DND-41 (cell line): ENCODE measurements at places on chromosomes 1 and 21.

DNA sequence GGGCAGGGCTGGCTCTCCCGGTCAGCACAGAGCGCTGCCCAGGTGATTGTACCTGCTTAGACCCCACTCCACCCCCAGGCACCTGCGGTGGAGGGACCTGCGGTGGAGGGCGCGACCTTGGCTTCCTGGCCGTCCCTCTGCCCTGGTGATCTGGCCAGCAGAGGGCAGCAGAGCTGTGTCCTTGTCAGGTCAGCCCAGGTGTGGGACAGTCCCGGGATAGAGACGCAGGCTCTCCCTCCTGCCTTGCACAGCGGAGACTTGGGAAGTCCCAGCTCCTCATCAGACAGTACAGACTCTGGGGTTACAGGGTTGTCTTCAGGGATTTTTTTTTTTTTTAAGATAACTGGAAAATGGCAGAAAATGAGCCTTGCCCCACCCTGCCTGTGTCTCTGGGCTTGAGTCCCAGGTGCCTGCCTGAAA lies 10.0 kb downstream of the SLX9 start:
- DNase-seq = peak; percentile 71

GRCh38 chr1:150256198-150256553 lies 1.4 kb upstream of the CA14 start:
- no peak for DNase-seq

DNA sequence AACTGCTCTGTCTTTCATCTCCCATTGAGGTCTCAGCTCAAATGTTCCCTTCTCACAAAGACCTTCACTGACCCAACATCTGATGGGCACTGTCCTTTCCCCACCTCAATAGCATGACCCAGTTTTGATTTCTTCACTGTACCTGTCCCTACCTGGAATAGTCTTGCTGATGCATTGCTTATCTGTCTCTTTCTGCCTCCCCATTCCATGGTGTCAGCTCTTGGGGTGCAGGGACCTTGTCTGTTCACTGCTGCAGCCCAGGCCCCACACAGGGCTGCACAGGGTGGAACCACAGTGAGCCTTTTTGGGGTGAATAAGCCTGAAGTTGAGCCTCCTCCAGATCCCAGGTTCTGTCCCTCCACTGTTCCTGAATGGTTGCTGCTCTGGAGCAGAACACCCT lies 414.9 kb downstream of the PTPRU start:
- DNase-seq = no peak

DNA sequence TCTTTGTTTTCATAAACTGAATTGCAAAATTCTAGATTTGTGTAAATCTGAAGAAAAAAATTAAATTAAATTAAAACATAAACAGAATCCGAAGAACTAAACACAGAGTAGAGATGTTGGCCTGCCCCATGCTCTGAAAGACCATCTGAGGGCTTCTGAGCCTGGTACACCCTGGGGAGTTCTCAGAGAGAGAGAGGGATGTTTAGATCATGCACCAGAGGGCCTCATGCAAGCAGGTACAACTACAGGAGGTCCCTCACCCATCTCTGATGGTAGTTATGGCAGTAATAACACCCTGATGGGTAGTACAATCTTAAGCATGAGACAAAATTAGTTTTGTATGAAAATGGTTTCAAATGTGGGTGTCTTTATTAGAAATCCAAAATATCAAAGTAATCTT lies 127.7 kb downstream of the TGFB2 start:
- no peak for DNase-seq

DNA sequence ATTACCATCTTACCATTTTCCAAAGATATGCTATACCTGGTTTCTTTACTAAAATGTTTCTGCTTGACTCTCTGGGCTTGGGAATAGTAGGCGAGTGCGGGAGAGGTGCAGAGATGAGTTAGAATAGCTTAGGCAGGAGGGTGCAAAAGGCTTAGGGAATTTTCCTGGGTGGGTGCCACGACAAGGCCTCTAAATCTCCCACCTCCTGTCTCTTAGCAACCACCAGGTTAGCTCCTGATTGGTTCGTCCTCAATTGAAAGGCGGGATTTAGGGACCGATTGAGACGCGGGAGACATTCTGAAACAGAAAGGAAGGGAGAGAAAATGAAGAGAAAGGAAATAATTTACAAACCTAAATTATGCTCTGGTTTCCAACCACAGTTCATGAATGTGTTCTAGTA lies 3.1 kb downstream of the ACKR1 start:
- DNase-seq = no peak
